ENCODE measurements at places on chromosomes 3 and 15.

DNA sequence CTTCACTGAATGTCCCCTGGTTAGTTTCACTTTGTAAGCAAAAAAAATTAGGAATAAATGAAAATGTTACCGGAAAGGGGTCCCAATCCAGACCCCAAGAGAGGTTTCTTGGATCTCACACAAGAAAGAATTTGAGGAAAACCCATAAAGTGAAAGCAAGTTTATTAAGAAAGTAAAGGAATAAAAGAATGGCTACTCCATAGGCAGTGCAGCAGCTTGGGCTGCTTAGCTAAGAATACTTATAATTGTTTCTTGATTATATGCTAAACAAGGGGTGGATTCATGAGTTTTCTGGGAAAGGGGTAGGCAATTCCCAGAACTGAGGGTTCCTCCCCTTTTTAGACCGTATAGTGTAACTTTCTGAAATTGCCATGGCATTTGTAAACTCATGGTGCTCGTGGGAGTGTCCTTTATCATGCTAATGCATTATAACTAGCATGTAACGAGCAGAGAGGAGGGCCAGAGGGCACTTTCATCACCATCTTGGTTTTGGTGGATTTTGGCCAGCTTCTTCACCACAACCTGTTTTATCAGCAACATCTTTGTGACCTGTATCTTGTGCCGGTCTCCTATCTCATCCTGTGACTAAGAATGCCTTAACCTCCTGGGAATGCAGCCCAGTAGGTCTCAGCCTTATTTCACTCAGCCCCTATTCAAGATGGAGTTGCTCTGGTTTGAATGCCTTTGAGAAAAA lies 41.0 kb upstream of the CMSS1 start:
- DNase-seq = no peak

DNA sequence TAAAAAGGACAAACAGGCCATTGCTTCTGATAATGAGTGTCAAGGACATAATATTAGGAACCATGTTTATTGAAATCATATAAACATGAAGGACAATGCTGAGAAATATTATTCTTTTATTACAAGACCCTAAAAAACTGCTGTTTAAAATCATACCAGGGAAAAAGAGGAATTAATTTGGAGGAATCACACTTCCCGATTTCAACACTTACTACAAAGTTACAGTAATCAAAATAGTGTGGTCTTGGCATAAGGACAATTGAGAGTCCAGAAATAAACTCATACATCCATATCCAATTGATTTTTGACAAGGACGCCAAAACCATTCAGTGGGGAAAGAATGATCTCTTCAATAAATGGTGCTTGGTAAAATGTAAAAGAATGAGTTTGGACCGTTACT lies 13.0 kb downstream of the CYP1A1 start:
- no peak for DNase-seq

DNA sequence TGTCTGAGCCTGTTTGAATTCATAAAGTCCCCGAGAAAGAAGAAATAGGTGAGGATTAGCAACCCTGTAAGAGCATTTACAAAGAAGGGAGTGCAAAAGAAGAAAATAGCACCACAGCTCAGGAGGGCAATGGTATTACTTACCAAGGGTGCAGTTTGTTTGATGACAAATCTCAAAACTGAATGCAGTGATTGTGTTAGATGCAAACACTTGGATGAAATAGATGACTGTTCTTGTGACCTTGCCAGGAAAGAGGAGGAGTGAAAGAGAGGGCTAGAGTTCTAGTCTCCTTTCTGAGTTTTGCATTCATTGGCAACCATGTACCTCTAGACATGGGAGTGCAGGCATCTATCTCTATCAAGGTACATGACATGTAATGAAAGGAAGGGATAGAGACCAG lies 1030.8 kb upstream of the CFAP20DC start:
- no peak for DNase-seq

GRCh38 chr15:92087211-92087610 lies 233.7 kb downstream of the SLCO3A1 start:
- no peak for DNase-seq

DNA sequence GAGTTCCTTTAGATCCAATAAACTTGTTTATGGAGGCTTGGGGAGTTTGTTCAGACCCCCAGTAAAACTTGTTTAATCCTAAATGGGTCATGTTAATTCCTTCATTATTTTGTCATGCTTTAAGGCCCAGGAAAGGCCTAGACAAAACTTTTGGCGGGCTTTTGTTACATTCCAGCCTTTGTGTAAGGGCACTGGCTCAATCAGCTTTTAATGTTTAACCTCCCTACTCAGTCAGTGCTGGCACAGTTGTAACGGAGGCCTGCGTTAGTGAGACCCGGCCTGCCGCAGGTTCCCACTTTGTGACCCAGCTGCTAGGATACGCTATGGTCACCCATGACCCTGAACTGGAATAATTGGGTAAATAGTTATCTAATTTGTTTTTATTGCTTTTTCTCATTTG lies 59.2 kb downstream of the OXSM start:
- no peak for DNase-seq

- no peak for DNase-seq
Measured at GRCh38 chr3:106510206-106510605, 641.4 kb upstream of the CBLB start.

Data from NT2/D1 (cell line).